ENCODE measurements at places on chromosomes 12 and 14.

- DNase-seq, result no peak
These were observed 123.2 kb downstream of the WIF1 start for GRCh38 chr12:64997858-64998257.

DNA sequence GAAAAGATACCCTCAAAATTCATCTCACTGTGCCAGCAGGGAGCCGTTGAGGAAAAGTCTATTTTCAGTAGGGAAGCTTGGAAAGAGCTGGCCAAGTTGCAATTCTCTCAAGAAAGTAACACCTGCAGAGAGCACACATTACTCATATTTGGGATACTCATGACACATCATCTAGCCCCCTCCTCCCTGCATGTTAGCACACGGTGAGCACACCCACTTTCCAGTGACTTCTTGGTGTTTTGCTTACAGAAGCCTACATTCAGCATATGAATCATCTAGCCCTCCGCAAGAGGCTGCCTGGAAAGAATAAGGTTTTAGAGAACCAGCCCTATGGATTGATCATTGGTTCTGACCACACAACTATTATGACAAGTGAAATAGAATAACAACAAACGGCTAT is 124.5 kb downstream of the PTPRO start:
- DNase-seq, result no peak

DNA sequence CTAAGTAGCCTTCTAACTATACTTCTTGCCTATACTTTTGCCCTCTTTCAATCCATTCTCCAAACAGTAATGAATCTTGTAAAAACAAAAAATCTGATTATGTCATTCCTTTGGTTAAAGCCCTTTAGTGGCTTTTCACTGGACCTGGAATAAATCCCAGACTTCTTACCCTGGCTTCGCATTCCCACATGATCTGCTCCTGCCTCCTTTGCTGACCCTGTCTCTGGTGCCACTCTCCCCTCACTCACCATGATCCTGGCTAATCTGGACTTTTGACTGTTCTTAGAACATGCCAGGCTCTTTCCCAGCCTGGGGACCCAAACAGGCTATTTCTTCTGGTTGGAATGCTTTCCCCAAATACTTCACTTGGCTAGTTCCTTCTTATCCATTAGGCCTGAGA is 7.9 kb downstream of the MIA2 start:
- no peak for DNase-seq

GRCh38 chr12:65838330-65838976 is 14.2 kb downstream of the HMGA2 start:
- DNase-seq, result no peak

DNA sequence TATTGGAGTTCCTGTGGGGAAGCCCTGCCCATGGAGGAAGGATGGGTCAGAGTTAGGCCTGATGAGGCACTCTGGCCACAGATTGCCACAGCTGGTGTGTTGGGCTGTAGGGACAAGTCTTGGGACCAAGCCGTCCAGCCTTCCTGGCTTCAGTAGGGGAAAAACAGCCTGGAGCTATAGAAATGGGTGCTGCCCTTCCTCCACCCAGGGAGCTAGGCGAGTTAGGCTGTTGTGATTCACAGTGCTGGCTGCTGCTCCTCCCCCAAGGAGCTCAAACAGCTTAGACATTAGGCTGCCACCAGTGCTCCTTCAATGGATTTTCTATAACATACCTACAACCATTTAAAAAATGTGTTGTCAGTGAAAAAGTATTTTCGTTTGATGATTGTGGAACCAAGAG is 274.3 kb downstream of the RPL10L start:
- DNase-seq, result no peak

DNA sequence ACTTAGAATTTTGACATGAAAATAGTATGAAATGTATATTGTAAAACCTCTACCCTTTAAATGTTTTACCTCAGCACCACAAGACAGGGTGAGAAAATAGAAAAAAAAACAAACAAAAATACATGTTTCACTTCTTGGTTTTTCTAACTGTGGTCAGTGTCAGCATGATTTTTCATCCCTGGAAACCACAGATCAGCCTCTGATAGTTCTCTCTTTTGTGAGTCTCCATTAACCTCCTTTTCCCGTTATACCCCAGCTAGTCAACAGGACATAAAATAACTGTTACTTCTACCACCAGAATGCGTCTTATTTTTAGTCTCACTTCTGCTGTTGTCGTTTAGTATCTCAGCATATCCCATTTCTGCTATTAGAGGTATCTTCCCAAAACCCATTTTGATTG is 48.3 kb upstream of the KCNMB4 start:
- DNase-seq, result no peak

DNA sequence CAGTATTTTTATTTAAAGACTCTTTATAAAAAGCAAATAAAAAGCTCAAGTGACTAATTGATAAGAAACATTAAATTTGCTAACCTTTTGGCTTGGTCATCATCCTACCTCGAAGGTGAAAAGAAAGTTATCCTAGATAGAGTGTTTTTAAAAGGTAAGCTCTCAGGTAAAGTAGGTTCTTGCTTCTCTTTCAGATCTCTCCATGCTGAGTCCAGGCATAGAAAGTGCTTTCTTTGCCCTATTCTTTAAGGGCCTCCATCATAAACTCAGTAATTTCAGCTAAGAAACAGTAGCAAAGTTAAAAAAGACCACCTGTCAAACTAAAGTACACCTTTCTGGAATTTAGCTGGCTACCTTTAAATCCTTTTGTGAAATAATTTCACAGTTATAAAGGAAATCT is 20.6 kb upstream of the ANHX start:
- no peak for DNase-seq

DNA sequence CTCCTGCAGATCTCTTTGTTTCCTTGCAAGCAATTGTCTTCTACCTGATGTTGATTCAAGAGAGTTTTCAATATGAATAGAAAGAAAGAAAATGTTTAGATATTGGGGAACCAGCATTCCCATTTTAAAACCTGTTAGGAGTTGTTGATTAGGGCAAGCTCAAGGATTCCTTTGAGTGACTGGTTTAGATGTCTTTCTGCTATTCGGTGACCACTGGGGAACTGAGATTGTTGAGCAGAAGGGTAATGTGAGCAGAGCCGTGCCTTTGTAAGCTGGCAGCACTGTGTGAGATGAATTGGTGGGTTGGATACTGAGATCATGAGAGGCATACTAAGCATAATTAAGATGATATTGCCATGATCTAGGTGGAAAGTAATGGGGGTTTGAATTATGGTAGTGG is 39.1 kb upstream of the PAPLN start:
- DNase-seq, result no peak

DNA sequence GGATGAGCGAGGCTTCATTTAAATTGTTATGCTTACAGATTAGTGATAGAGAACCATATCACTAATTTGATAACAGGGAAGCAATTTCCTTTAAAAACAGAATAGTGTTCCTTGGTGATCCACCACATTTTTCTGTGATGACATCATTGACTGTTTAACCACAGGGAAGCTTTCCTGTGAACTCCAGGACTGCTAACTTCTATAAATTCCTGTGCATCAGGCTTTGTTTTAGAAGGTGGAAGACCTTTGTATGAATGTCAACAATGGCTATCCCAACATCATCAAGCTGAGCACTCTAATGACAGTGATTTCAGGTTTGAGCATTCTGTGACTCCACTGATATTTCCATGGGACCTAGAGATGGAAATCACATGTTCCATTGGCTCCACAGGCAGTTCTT is 177.1 kb downstream of the RMST start:
- DNase-seq, result no peak

DNA sequence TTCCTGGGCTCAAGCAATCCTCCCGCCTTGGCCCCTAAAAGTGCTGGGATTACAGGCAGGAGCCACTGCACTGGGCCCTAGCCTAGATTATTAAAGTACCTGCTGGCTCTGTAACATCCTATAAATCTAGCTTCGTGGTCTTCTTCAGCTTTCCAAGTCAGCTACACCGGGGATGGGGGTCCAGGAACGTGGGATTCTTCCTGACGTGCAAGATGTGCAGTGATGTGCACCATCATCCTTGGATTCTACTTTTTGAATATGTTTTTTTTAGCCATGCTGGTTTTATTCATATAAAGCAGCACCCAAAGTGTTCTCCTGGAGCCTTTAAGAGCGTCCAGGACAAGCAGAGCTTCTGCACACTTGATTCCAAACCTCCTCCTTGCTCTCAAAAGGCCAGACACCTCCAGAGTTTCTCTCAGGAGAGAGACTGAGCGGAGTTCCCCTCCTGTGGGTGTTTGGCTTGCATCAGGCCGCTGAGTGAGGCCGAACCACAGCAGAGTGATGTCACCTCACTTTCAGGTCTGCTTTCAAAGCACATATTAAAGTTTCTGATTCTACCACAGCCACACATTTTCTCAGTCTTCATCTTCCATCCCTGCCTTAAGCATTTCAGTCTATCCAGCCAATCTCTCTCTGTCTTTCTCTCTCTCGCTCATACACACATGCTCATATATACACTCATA is 33.4 kb downstream of the VCPKMT start:
- peak; percentile 76 for DNase-seq

DNA sequence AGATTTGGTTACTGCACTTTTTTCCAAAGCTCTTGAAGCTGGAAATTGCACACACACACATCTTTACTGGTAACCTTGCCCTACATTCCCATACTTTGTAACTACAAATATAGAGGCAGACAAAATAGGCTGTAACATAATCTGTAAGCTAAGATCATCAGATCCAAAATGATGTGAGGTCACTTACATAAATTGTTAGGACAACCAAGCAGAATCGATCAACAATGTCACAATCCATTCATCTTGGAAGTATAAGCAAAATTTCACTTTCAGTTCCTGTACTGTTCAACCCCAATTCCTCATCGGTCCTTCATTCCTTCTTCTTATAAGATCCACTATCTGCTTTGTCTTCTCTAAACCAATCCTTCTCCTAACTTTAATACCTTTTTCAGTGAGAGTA is 72.6 kb downstream of the EPS8 start:
- DNase-seq, result no peak

GRCh38 chr14:24187539-24187915 is 1.1 kb downstream of the IPO4 start:
- no peak for DNase-seq

DNA sequence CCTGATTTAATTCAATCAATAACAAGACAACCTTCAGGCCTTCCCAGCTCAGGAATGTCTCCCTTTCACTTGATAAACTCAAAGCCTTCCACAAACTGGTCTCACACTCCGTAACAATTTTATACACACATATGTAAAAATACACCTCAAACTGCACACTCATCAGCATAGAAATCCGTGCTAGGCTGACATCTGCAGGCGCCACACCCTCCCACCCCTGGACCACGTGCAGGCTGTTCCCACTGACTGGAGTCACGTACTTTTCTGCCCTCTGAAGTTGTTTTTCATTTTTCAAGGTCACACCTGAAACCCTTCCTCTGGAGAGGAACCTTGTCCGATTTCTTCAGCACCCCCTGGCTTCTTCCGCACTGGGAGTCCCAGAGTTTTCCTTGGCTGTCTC is 27.6 kb downstream of the FBXO21 start:
- no peak for DNase-seq

DNA sequence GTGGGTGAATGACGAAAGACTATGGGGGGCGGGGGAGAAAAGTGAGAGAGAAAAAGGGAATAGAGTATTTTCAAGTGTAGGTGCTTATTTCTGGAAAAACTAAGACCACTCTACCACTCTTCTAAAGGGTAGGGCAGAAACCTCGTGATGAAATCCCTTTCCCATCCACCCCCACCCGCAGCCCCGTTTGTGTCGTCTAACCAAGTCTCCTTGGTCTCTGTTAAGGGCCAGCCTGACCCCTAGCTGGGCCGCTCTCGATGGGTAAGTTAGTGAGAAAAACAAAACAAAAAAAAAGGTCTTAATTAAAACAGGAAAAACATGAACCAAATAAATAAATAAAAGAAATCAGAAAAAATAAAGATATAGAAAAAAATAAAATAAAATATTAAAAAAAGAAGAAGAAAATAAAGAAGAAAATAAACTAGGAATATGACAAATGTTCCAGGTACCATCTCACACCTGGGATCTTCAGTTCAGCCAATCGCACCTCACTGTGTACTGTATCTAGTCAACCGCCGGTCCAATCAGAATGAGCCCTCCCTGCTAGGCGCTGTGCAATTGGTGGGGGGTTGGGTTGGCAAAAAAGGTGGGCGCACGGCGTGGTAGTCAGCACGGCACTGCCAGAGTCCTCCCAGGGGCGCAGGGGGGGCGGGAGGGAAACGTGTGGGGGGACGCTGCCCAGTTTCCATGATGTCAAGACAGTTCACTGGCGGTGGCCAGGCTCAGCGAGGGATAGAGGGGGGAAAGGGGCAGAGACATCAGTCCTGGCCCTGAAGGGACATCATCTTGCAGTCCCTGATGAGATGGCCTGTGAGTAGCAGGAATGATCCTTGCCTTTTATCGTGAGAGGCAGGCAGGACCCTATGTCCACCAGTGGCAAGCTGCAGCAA is 9.8 kb upstream of the CDH24 start:
- DNase-seq, result no peak

Data from activated T-cell treated with anti-CD3 and anti-CD28 coated beads for 48 hours (primary cell).